GM18507 (cell line): ENCODE measurements at places on chromosomes 12 and 14.

GRCh38 chr12:119713551-119714031 is 45.7 kb downstream of the PRKAB1 start:
- DNase-seq = no peak

DNA sequence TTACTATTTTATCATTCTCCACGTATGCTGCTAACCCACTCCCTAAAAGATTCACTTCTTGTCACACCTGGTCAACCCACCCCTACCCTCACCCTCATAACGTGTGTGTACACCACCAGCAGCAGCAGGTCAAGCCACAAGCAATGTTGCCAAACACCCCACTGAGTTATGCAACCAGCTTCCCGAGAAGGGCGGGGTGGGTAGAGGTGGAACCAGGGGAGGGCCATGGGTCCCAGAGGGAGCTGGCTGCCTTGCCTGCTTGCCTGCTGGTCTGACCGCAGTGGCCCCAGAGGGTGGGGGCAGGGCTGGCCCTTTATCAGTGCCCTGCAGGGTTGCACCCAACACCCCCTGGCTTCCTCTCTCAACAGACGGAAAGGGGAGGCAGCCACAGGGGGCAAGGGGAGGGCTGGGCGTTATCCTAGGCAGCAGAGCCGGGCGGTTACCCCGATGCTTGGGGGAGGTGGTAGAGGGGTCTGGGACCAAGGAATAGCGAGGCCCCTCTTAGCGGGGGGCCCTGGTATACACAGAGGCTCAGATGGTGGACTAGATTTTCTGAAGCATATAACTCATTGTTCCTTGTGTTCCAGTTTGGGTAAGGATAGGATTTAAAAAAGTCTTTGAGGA is 3.5 kb upstream of the NFE2 start:
- no peak for DNase-seq

DNA sequence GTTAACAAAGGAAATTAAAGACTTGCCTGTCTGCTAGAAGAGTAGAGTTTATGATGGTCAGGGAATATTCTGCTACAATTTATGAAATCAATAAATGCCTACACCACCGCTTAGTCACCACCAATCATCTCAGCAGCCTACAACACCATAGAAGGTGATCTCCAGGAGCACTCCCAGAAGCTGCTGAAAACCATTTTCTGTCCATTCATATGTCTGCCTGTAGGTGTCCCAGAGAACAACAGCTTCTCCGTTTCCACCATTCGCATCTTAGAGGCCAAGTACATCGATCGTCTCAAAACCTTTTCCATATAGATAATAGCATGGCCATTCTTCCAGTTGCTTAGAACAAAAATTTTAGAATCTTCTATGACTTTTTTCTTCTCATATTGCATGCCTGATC is 303.4 kb downstream of the KCNC2 start:
- DNase-seq = no peak

DNA sequence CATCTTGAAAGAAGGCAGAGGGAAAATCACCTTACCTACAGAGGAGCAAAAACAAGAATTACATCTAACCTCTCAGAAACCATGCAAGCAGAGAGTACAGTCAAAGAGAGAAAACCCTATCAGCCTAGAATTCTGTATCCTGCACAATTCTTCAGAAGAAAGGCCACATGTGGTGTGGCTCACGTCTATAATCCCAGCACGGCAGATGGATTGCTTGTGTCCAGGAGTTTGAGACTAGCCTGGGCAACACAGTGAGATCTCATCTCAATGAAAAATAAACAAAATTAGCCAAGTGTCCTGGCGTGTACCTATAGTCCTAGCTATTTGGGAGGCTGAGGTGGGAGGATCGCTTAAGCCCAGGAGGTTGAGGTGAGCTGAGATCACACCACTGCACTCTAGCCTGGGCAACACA is 48.2 kb downstream of the ATF7 start:
- no peak for DNase-seq

GRCh38 chr14:99587460-99588278 is 16.3 kb downstream of the CCDC85C start:
- DNase-seq = no peak

DNA sequence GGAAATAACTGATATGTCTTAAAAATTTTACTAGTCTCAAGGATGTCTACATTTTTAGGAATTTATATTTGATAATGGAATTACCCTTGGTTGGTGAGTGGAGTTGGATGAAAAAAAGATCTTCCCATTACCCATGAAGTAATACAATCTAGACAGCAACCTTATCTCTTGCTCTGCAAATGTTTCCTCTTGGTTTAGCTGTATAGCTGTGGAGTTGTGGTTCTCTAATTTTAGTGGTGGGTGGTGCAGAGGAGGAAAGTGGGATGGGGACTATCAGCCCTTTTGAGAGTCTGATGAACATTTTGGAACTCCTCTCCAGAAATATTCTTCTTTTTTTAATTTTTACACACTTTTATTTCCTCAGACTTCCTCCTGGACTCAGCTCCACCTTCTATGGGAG is 17.1 kb downstream of the SPX start:
- no peak for DNase-seq

GRCh38 chr12:57726884-57727757 is 11.4 kb downstream of the AGAP2 start:
- no peak for DNase-seq

DNA sequence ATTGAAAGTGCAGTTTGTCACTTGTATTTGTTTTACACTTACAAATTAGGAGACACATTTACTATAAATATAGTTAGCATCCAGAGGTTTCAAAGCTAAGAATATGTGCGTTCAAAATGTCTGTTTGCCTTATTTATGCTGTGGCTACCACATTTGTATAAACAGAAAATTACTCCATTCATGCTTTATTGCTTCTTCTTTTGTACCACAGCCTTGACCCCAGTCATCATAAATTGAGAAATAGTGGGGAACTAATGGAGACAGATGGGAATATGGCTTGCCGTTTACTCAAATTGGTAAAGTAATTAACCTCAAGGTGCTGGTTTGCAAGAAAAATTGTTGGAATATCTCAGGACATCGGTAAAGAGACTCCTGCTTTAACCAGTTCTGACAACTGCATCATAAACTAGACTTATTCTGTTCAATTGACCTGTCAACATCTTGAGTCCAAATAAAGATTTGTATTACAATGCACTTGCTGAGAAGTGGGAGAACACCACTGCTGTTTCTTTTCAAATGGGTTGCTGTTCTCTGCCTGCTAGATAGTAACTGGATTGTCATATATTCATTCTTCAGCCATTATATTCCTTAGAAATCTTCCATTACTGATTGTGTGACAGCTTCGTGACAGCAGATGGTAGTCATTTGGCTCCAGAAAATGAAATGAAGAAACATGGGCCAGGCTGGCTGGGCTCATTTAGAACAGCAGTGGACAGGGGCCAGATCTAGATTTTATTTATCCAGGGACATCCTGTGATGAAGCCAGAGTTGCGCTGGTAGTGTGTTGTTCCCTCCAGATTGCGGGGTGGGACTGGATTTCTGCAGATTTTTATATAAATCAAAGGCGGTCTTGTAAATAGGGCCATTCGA is 354.4 kb downstream of the EGLN3 start:
- DNase-seq = no peak

- no peak for DNase-seq
Observed at GRCh38 chr12:10393291-10393690, 3.5 kb upstream of the KLRK1 start.

DNA sequence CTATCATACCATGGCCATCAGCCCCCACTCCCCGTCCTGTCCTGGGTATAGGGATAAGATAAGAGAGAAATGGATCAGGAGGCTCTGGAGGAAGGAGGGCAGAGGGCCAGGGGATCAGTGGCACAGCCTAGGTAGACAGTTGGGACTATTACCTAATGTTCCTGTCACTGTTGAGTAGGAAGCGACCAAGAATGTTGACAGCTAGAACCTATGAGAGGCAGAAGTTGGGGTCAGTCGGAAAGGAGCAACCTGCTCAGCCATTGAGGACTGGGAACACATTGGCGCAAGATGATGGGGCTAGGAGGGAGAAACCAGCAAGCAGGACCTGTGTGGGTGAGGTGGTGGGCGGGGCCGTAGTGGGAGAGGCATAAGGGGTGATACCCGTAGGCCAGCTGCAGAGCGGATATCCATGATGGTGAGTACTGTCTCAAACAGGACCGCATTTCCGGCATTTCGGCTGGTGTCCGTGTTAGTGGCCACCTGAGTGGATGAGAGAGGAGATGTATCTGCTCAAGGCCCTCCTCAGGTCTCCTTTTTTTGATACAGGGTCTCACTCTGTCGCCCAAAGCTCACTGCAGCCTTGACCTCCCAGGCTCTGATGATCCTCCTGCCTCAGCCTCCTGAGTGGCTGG is 3.3 kb downstream of the AP1G2 start:
- no peak for DNase-seq

DNA sequence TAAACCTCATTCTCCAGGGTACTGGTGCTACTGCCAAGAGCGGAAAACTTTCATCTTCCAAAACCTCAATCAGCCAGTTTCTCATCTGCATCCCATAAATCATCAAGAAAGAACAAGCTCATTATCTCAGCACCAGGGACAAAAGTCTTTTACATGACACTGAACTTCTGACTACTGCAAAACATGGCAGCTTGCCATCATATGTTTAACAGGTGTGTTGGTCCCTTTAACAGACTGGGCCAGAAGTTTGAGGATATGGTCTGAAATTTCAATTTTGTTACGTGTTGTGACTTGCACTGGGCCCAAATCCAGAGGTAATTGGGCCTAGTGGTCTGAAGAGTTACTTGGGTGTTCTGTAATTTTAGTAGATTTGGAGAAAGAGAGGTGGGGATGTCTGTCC is 305.4 kb upstream of the SEL1L start:
- DNase-seq = no peak

GRCh38 chr12:98911396-98911795 is 266.3 kb downstream of the APAF1 start:
- no peak for DNase-seq
